Stimulated activated CD4-positive, alpha-beta T cell treated with anti-CD3 and anti-CD28 coated beads, Interleukin-4, amount 100 ng/mL, for 4 hours (primary cell): ENCODE measurements at places on chromosomes 7 and 10.
A peak's percentile ranks its signal among the peaks of the same experiment; 100 is the strongest.

DNA sequence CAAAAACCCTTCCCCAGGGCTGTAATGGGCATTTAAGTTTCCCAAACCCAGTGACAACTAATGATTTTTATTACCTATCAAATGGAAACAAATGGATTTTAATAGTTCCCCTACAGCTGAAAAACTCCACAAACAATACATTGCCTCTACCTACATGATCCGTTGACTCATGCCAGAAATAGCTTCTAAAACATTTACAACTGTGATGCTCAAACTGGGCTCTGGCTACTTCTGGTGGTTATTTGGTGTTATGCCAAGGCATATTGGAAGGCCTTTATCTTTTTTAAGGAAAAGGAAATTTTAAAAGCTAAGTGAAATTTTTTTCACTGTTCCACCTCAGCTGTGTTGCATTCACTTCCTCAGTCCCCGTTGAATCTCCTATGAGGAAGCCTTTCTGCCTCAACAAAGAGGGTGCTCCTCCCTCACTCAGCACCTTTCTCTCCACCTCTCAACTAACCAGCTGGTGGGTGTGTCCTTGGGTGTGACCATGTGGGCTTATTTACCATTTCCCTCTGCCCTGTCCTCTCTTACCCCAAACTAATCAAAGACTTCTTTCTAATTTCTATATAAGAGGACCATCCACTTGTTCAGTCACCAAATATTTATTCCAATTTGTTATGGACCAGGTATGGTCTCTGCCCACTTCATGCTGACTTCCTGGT is 82.9 kb downstream of the PRTFDC1 start:
- DNase-seq: no peak

- no peak for DNase-seq
Measured at GRCh38 chr7:35988818-35989217, 164.2 kb upstream of the EEPD1 start.

- DNase-seq: no peak
Measured at GRCh38 chr10:99529591-99530107, 3.1 kb upstream of the NKX2-3 start.

DNA sequence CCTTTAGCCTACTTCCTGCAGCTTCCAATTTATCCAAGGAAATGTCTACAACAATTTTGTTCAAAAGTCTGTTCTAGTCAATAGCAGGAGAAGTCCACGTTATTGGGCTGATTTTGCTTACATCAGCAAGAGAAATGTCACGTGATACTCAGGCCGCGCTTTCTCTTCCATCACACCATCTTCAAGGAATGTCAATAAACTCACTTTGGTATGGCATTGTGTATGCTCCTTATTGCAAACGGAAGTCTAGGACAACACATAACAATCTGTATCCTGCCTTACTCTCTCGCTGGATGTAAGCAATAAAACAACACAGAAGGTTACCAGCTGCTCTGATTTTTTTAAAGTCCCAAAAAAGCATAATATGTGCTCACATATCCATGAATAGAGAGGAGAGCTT is 17.1 kb upstream of the STK17A start:
- DNase-seq: no peak

DNA sequence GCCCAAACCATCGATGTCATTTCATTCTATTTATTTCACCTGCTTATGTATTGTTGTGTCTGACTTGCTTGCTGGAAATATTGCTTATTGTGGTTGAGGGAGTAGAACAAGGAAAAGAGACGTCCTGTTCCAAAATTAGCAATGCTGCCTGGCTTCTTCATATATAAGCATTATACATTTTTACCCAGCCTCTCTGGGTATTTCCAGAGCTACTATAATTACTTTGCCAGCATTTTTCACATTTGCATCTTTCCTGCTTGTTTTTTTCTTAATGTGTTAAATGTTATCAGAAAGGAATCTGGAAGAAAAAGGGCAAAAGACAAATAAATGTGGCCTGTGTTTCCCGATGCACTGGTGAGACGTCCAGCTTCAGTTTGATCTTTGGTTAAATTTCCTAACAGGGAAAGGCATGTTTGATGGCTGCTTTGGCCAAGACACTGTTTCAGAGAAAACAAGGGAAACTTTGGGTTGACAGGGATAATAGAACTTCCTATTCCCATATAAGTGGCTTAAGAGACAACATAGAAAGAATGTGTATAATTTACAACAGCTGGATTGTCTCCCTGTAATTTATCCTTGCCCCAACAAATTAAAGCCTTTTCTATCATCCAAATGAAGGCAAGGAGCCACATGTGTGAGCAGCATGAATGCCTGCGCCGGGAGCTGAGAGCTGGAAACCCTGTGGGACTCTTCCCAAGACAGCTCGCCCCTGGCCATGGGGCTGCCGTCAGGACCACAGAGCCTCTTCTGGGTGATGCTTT is 671.1 kb upstream of the CELF2 start:
- no peak for DNase-seq

DNA sequence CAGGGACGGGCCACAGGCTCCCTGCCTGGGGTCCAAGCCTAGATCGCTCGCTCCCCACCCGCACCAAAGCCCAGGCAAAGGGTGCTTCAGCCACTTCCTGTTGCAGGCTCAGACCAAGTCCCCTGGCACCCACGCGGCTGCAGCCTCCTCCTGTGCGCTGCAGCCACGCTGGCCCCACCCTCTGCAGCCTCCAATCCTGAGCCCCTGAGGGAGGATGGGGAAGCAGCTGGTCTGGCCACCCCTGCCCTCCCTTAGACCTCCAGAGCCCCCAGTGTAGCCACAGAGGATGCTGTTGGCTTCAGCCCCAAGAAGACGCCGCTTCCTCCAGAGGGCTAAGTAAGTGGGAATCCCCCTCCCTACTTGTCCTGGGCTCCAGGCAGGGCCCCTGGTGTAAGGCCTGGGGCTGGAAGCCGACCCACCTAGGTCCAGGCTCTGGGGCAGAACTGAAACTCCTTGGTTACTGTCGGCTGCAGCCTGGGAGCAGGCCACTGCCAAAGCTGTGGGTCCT is 9.4 kb downstream of the LIMK1 start:
- no peak for DNase-seq

GRCh38 chr7:93992421-93993110 is 11.6 kb downstream of the BET1 start:
- no peak for DNase-seq

DNA sequence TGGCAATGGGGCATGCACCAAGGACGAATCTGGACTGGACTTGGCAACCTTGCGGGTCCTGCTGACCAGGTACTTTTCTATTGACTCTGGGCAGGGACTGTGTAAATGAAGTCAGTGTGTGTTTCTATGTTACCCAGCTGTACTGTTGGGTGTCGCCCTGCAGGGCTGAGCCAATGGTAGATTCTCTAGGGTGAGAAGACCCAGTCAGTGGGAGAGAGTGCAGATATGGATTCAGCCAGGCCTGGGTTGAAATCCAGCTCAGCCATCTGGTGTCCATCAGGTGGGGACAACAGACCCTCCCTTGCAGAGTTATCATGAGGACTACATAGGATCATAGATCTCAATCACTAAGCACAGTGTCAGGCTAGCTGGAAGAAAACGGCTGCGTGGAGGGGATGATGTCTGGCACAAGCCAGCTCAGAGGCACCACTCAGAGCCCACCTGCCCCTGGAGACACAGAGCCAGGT is 4.9 kb upstream of the PPIF start:
- no peak for DNase-seq

- peak; percentile 37 for DNase-seq
Measured at GRCh38 chr10:100370714-100371481, 23.9 kb downstream of the SCD start.

- DNase-seq: no peak
Measured at GRCh38 chr10:90644165-90644564, 213.7 kb downstream of the HTR7 start.

- peak; percentile 53 for DNase-seq
Measured at GRCh38 chr7:155738652-155739537, 73.4 kb downstream of the SHH start.

GRCh38 chr10:51707821-51708424 is 8.5 kb upstream of the CSTF2T start:
- no peak for DNase-seq

- DNase-seq: no peak
Measured at GRCh38 chr7:2012981-2013380, 219.8 kb downstream of the MAD1L1 start.

DNA sequence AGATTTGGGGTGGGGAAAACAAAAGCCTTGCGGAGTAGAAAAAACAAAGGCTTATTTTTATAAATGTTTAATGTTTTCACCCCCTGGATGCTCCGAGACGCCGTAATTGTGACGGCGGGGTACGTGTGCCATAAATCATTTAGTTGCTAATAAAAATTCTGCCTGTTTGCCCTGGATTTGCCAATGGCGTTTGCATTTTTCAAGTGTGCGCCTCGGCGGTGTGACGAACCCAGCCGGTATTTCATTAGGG is 2.5 kb upstream of the TNRC18 start:
- no peak for DNase-seq

DNA sequence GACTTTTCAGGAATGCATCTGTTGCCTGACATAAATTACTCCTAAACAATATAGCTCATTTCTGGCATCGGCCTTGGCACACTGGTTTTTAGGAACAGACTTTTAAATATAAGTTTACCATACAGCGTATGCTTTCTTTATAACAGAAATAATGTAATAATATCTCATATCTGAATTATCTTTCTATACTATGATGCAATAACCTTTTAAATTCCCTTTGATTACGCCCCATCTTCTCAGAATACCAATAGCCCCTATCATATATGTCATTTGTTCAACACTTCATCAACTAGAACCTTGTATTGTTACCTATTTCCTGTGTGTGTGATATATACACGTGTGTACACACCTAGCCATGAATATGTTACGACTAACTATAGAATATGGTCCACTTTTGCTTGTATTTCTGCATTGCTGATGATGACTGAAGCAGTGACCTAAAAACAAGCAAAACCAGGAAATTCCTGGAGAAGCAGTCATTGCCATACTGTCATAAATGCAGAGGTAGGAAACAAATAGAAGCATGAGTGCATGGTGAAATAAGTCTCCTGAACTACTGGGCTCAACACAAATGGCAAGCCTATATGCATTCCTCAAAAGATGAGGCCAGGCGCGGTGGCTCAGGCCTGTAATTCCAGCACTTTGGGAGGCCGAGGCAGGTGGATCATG is 618.4 kb upstream of the NRP1 start:
- no peak for DNase-seq

GRCh38 chr10:35194906-35195305 is 68.3 kb downstream of the CREM start:
- DNase-seq: peak; percentile 60

- no peak for DNase-seq
Measured at GRCh38 chr10:1424648-1425047, 312.7 kb downstream of the ADARB2 start.

DNA sequence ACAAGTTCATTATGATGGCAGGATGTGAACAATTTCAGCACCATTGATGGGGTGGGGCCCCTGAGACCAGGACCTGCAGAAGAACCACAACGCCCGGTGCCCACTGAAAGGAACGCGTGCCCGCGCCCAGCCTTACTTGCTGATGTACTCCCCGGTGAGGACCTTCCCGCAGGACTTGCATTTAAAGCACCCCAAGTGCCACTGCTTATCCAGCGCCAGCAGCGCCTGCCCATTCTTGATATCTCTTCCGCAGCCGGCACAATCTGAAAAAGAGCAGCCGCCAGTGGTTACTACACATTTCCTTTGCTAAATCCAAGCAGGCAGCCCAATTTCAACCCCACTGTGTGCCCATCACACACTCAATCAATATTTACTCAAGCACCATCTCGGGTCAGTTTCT is 110.6 kb downstream of the ABLIM1 start:
- DNase-seq: no peak

GRCh38 chr7:104694710-104695109 is 319.3 kb upstream of the KMT2E start:
- DNase-seq: no peak

DNA sequence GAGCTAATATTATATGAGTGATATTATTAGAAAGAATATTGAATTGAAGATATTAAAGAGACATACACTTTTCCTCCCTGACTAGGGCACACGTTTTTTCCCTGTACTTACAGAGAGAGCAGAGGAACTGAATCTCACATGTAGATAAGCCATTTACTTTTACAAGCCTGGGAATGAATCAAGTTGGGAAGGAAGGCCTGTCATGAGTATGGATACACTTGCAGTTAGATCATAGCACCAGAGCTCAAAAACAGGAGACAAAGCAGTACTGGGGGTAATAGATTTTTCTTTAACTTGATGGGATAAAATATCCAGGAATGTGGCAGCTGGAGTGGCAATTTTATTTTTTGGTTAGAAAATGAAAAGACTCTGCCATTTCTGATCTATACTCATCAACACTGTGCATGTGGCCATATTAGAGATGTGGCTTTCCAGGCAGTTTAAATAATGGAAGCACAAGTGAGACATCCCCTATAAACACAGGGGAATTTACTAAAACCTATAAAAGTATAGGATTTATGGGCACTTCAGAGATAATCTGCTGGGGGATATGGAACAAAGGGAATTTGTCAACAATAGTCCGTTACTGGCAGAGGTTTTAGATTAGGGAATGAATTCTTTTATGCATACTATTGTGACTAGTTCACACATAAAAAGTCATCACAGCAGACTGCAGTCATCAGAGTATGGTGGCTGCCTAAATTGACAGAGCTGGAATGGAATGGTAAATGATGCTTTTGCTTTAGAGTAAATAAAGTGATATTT is 657.7 kb upstream of the MBL2 start:
- DNase-seq: no peak

- DNase-seq: no peak
Measured at GRCh38 chr10:70084189-70084588, 31.5 kb downstream of the MACROH2A2 start.

GRCh38 chr7:86904949-86905834 is 154.3 kb downstream of the ELAPOR2 start:
- DNase-seq: no peak
